Activated CD4-positive, alpha-beta T cell treated with anti-CD3 and anti-CD28 coated beads, Interleukin-2, amount 50 U/mL, for 1 hour (primary cell): ENCODE measurements at places on chromosomes 7 and 10.

DNA sequence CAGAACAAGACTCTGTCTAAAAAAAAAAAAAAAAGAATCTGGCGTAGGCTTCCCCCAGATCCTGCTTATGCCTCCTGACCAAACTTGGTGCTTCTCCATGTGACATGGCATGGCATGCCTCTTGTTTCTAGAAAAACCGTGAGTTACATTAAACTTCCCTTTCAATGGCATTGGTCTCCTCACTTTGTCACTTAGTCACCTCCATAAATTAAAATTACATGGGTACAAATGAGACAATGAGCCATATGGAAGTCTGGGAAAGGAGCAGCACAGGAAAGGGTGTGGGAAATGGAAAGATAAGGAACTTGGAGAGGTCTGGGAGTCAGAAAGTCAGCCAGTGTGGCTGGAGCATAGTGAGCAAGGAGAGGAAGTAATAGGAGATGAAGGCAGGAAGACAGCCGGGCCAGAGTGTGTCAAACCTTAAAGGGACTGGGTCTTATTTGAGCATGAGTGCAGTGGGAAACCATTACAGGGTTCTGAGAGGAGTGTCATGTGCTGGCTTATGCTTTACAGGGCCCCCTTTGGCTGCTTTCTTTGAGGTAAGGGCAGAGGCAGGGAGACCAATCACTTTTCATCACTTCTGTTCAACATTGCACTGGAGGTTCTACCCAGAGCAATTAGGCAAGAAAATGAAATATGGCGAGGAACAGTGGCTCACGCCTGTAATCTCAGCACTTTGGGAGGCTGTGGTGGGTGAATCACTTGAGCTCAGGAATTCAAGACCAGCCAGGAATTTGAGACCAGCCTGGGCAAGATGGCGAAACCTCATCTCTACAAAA, 21.3 kb upstream of the ZMIZ2 start:
- DNase-seq, result no peak

DNA sequence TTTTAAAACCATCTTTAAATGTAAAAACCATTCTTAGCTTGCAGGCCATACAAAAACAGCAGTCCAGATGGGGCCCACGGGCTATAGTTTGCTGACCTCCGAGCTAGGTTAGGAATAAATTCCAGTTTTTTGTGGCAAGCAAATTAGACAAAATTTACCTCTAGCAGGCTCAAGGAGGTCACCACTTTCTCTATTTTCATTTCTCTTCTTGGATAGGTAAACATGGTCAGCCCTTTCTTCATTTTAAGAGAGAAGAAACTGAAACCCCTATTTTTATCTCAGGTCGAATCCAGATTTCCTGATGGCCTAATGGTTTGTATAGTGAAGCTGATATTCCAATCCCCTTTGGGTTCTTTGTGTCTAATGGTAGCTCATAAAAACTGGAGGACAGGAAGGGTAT, 10.7 kb downstream of the IKZF5 start:
- DNase-seq, result no peak

GRCh38 chr10:74092372-74092771, 58.3 kb downstream of the AP3M1 start:
- no peak for DNase-seq

- DNase-seq, result no peak
Measured at GRCh38 chr7:29467193-29467926, 96.3 kb upstream of the PRR15 start.

DNA sequence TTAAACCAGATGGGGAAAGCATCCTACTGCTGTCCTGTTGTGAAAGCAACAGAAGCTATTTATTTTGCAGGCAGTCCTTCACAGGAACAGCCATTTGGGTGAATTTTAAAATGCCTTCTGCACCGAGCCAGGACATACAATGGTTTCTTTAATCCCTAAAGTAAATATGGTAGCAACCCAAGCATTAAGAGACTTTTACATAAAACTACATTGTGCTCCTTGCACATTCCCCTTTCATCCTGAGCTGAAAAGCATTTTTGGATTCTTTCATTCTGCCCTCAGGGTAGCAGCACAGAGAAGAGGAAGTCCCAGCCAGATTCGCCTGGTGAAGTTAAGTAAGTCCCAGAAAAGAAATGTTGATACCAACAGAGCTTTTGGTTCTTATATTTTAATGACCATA, 84.0 kb upstream of the FAM3C start:
- DNase-seq, result no peak

DNA sequence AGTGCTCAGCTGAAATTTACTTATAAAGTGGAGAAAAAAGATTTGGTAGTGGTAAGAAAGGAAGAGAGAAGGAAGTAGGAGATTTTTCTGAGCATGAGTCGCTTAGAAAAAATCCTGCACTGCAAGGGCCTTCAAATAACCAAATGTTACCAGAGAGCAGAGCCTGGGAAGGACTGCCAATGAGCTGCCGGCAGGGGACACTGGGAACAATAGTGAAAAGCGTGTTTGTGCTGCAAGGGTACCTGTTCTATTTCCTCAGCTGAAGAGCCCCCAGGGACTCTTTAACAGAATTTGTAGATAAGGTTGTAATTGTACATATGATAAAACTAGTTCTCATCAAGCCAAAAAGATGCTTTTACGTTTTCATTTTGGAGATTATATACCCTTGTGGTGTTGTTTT, 696.3 kb upstream of the C7orf33 start:
- DNase-seq, result no peak

GRCh38 chr7:95996174-95996573, 223.8 kb downstream of the DYNC1I1 start:
- DNase-seq, result no peak

GRCh38 chr10:70677620-70678249, 5.4 kb downstream of the ADAMTS14 start:
- DNase-seq, result no peak

GRCh38 chr10:23496727-23497126, 57.9 kb downstream of the OTUD1 start:
- DNase-seq, result no peak

GRCh38 chr7:138891446-138891810, 89.8 kb downstream of the KIAA1549 start:
- DNase-seq, result no peak

DNA sequence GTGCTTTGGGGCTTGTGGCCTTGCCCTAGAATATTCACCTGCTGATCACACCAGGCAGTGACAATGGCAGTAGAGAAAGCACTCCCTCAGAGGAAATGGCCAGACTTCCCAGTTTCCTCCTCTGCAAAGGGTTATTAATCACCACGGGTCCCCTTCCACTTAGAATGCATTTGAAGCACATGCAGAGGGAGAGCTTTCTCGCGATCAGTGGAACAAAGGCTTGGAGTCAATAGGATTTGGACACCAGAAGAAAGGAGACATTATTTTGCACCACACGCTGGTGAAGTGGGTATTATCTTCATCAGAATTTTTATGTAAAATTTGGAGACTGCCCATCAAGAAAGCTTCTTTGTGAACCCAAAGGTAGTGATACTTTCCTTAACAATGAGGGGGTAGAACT, 35.4 kb upstream of the INHBA start:
- no peak for DNase-seq

DNA sequence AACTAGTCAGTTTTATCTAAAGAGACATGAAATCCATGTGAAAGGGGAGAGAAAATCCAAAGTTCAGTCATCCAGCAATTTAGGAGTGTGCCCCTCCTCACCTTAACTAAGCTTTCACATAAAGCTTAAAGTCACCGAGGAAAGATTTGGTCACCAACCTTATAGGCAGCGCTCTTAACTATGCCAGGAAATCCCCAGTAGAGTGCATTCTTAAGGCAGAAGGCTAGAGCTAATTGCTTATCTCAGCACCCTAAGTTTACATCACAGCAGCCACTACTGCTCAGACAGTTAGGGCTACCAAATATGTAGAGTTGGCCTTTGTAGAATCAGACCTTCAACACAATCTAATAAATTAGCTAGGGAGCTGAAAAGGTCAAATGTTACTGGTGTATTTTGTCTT, 47.9 kb downstream of the MTPN start:
- DNase-seq, result no peak

DNA sequence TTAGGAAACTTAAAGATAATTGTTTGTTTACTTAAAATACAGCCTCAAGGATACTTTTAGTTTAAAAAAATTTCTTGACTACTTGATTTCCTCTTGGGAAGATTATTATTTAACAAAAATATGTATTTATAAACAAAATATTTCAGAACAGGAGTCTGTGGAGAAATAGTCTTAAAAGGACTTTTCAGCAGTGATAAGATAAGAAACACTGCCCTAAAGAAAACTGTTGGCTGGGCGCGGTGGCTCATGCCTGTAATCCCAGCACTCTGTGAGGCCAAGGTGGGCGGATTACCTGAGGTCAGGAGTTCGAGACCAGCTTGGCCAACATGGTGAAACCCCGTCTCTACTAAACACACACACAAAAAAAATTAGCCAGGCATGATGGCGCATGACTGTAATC, 22.6 kb upstream of the HERPUD2 start:
- no peak for DNase-seq

GRCh38 chr10:6650586-6650985, 70.5 kb upstream of the PRKCQ start:
- no peak for DNase-seq

DNA sequence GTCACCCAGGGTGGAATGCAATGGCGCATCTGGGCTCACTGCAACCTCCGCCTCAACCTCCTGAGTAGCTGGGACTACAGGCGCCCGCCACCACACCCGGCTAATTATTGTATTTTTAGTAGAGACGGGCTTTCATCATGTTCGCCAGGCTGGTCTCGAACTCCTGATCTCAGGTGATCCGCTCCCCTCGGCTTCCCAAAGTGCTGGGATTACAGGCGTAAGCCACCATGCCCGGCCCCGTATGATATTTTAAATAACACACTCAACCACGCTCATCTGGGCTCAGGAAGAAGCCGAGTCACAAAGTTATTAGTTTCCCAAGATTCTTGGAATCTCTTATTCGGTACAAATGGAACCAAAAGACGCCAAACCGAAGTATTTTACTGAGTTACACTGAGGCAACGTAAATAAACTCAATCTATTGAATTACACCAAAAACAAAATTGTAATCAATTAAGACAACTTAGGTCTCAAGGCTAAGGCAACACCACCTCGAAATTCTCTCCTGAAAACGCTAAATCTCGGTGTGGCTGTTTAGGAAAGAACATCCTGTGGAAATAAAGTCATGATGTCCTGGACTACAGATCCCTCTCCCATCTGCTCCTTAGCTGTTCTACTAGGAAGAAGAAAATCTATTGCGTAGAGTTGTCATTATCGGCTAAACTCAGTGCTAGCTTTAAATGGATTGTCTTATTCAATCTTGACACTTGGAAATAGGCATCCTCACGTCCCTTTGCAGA, 910 bp downstream of the ARHGAP19 start:
- DNase-seq, result no peak

GRCh38 chr10:126458466-126458865, 70.2 kb upstream of the ADAM12 start:
- DNase-seq, result no peak

- DNase-seq, result no peak
Measured at GRCh38 chr10:86632009-86632800, 22.1 kb upstream of the OPN4 start.

- no peak for DNase-seq
Measured at GRCh38 chr7:42552227-42552626, 315.2 kb upstream of the GLI3 start.
